Fibroblast of lung (primary cell): ENCODE measurements at places on chromosomes 2 and 18. TPM values are rescaled to one million over a fixed set of nuclear protein-coding genes. Genes with fewer than 3 reads are reported as not detected.
A peak's percentile ranks its signal among the peaks of the same experiment; 100 is the strongest.

The SLC11A1 gene
- 0.17 and 0.26 TPM in 2 replicates for total RNA-seq

The FBXO48 gene
- 0.26 and 0.33 TPM in 2 replicates for total RNA-seq

The GAD1 gene
- total RNA-seq = 0.26 and 0.33 TPM in 2 replicates

The RIT2 gene
- not detected in 2 replicates for total RNA-seq

The IL1B gene
- 0.26 TPM in 1 of 2 replicates, not detected in the other for total RNA-seq

GRCh38 chr2:103664690-103665089 is 902.9 kb downstream of the TMEM182 start:
- DNase-seq = no peak

DNA sequence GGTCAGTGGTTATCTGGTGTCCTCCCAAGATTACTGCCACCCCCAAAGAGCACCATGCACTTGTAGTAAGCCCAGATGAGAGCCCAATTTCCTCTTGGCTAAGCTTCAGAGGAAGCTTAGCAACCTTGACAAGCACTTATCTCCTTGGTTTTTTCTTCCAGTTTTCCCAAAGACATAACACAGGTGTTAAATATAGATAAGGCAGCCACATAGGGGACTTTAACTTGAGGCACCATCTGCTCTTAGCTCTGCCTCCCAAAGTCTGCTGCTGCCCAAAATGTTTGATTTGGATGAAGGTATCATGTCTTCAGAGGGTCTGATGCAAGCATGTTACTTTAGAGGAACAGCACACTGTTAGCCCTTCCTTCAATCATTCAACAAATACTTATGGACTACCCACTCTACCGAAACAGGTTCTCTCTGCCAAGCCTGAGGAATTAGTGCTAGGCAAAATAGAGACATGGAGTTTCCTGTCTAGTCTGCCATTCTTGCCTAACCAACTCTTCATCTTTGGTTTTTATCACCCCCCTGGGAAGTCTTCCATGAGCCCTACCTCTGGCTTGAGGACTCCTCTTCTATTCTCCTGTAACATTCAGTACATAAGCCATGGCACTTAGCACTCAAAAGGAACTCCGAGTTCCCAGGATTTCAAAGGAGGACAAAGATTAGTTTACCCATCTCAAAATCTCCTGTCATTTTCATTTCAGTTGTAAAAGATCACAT is 73.7 kb downstream of the SP3 start:
- no peak for DNase-seq

DNA sequence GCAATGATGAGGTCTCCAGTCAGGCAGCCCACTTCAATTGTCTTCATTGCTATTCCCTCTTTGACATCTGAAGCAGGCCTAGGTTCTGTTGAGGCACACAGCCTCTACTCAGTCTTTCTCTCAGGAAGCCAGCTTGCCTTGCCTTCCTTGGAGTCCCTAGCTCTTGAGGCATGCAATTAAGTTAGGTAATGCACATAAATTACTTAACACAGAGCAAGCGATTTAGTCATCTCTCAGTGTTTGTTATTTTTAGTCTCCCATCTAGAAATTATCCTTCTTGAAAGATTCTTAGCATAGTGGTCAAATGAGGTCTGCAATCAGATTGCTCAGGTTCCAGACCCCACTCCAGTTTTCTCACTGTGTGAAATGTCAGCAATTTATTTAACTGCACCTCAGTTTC is 32.0 kb downstream of the SULT1C4 start:
- peak; percentile 78 for DNase-seq

DNA sequence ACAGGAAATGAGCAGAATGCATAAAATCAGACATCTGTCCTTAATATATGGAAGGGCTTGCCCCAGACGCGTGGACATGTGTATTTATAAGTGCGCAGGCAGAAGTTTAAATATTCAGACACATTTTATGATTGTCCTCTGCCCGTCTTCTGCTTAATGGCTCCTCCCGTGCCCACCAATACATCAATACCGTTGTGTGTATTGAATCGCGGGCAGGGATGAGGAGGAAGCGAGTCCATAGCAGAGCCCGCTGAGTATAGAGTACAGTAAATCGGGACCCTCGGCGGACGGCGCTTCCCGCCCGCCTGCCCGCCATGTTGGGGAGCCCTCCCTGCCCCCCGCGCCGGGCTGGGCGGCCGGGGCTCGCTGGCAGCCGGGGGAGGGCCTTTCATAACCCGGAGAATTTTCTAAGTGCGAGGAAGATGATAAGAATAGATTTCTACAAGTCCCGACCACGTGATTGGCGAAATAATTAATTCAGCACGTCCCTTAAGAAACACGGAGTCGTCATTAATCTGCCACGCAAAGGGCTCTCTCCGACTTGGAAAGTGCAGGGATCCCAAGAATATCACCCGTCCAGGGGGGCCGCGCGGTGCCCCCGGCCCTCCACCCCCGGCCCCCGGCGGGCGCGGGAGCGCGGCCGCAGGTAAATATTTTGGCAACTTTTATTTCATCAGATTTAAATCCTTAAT is at the start of gene HOXD3:
Gene HOXD3 (plus strand): TSS at position 501 of the 692 bp plus-strand sequence. CDS start 11,808 bp downstream, outside the sequence.
- DNase-seq = no peak

DNA sequence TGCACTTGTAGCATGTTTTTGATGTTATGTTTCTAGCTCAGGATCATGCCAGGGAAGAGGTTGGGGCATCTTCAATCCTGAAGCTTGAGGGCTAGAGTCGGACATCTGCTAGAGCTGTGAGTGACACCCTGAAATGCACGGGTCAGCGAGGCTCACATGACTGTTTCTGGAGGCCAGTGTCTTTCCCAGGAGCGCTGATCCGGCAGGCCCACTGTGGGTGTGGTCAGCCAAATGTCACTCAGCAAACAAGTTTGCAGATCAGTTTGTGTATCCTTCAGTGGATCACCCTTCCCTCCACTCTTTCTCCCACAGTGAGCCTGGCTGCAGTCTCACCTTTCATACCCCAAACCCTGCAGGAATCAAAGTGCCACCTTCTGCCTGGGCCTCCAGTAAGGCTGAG is 23.0 kb upstream of the ARHGEF4 start:
- DNase-seq = no peak

GRCh38 chr18:79911344-79912270 is 39.8 kb downstream of the SLC66A2 start:
- DNase-seq = no peak

DNA sequence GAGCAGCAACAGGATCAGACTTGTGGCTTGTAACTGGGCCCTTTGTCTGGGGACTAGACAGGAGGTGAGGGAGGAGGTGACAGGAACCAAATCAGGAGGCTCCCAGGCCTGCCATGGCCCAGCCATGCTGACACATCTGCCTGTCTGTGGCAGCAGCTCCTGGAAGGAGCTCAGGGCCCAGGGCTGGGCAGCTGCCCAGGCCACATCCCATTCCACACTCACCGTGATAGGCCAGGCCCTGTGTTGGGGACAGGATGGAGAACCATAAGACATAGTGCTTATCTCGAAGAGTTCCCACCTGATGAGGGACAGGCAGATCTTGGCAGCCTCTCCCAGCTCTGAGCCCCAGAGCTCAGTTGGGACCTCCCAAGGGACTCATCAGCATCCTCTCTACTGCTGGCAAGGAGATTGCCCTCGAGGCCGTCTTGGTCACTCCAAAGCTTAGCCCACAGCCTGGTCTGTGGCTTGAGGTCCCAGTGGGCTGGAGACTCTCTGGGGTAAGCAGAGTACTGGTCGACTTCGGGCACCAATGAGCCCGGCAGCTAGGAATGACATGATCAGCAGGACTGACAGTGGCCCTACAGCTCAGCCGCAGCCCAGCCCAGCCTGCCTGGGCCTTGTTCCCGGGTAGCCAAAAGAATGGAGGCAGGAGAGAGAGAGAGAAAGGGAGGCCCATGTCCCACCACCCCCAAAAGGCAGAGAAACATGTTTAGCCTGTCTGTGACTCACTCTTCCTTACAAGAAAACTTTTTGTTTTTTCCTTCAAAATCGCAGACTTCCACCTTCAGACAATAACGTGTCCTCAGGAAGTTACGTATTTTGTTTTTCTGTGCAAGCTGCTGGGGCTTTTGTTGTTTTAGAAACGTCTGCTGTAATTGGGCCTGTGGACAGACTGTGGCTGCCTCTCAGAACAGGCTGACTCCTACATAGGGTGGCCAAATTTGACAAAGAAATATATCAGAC is 82.1 kb downstream of the HS1BP3 start:
- no peak for DNase-seq

DNA sequence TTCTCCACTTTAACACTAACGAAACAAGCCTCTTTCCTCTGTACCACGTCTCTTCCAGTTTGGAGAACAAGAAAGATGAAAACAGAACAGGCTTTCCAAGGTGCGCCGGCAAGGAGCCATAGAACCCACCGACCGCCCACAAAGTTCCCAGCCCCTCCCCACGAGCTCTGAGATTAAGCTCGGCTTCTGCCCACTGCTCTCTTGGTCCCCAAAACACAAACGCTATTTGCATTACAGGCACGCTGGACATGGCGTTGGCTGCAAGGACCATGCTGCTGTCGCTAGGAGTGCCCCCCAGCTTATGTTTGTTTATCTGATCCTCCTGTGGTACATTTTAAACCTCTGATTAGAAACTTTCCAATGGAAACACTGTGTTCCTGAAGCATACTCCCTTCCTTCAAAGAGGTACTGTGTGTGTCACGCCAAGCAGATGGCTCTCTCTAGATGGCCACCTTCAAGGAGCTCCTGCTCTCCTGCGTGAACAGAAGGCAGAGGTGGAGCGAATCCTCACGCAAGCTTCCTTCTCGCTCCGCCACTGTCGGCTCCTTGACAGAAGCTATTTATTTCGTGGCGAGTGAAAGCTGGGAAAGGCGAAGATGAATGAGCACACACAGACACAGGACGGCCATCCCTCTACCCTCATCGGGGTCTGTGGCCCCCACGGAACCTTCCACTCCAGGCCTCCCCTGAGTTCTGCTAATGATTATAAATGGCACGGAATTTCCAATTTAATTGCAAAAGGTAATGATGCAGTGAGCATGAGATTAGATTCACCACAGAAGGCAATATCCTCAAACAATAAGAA is 166.2 kb downstream of the EIPR1 start:
- DNase-seq = no peak

DNA sequence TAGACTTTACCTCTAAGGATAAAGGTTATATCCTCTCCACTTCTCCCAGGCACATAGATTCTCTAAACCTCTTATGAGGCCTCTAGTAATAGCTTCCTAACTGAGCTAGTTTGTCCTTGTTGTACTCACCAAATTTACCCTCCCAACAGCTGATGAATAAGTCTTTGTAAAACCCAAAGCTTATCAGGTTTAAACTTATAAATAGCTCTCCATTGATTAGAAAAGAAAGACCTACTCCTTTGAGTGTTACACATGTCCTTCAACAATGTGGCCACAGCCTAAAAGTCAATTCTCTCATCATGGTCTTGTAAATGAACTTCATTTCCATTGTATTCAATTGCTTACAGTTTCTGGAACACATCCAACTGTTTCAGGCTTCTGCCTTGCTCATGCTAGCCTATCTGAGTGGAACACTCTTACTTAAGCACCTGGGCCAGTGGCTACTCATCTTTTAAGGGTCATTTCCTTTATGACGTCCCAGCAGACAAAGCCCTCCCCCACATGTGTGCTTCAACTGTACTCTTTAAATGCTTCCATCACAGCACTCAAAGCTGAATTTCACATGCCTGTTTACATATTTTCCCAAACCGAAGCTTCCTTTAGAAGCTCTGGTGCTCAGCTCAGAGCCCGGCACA is 131.6 kb downstream of the CDH2 start:
- DNase-seq = peak; percentile 88

DNA sequence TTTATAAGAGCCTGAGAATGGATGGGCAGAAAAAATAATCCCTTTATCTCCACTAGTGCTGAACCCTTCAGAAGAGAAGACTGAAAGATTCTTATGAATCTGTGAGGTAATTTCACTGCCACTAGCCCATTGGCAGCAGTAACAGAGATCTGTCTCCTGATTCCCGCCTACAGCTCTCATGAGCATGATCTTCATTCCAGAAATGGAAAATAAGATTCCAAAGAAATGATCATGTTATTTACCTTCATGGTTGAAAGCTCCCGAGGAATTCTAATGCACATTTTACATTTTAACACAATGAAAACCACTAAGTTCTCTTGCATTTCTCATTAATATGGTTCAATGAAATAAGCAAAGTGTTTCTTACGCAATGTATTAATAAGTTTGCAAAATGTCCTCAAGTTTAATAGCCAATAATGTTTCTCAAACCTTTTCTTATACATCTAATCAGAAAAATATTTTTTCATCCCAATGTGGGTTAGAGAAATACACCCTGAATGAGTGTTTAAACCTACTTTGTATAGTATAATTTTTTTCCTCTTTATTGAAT is 905.6 kb downstream of the TMEM182 start:
- DNase-seq = no peak

DNA sequence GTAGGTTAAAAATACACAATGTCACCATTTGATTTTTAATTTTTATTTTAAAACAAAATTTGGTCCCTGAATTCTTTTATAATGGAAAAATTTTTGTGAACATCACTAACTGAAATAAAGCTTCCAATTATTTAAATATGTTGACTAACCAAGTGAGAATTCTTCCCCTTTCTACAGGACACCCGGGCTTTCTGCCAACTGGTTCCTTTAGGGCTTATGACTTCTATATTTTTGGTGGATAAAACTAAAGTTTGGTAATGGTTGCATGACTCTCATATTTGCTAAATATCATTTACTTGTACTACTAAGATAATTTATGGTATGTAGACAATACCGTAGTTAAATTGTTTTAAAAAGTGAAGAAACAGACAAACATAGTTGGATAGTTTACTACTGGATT is 291.0 kb upstream of the DOK6 start:
- peak; percentile 5 for DNase-seq

GRCh38 chr18:21745231-21745630 is 4.6 kb downstream of the MIB1 start:
- no peak for DNase-seq

- no peak for DNase-seq
These were observed 297.8 kb upstream of the SESTD1 start for GRCh38 chr2:179562330-179562885.

DNA sequence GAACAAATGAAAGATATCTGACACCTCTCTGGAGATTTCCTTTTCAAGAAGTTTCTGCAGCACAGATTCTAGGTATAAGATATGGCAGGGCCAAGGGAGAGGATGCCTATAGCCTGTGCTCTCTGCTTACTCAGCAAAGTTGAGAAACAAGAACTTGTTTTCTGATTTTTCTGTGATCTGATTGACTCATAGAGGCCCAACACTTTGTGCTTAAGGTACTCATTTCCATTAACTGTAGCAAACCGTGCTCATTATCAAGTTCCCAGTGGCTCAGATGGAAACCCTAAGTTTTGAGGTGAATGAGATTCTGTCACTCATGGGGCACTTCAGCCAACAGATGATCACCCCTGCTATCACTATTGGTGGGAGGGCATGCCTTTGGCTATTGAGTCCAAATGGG is 124.3 kb downstream of the SP100 start:
- no peak for DNase-seq

- no peak for DNase-seq
These were observed 1.2 kb upstream of the MC2R start for GRCh38 chr18:13916559-13916958.

DNA sequence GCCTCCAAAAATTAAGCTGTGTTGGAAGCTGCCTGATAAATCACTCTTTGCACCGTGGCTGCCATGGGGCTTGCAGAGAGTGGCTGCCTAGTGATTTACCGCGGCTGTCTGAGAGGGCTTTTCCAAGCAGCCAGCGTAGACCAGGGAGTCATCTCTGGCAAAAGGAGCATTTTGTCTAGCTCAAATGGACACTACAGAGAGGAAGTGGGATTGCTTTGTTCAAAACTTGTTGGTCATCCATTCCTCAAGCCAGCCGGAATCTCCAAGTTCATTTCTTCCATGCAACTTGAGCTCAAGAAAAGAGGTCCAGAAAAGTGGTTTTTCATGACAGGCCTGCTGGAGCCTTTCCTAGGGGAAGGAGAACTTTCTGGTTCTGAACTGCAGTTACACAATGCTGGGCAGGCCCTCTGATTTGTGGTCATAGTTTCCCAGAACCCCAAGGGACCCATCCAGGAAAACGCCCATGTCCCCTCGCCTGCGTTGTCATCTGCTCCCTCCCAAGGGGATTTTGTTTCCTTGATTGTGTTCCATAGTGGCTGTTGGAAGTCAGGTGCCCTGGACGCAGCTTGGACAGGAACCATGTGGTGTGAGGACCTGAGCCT is 108.1 kb downstream of the TRIB2 start:
- DNase-seq = peak; percentile 67
